ENCODE measurements at places on chromosomes 16 and 17.

DNA sequence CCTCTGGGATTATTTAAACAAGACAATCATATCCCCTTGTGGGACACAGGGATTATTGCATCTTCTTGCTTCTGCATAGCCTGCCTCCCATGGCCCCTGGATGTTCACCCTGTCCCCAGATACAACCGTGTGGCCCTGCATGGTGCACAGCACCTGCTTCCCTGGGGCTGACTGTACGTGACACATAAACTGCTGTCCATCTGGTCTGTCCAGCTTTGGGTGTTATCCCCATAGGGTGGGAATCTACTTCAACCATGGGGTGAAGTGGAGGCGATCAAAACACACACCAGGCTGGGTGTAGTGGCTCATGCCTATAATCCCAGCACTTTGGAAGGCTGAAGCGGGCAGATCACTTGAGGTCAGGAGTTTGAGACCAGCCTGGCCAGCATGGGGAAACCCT, 138.8 kb downstream of the XYLT1 start:
- no peak for DNase-seq

DNA sequence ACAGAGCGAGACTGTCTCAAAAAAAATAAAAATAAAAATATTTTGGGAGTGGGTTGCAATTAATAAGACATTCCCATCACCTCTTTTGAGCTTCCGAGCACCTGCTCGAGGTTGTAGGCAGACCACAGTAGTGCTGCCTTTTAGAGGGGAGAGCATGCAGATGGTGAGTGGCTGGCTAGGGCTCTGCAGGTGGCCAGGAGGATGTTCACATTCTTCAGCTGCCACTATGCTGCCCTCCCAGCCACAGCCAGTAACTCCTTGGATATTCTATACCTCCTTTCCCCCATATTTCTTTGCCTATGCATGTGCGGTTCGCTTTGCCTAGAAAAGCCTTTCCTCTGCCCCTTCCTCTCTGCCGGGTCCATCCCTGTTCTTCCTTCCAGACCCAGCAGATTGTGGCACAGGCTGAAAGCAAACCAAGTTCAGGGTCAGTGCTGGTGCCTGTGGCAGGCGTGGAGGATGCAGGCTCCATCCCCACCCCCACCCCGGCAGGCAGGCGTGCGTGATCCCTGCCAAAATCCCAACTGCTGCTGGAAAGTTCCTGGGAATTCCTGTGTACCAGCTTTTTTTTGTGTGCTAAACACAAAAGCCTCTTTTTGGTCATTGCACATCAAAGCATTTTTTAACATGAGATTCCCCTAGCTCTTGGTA, 33.8 kb upstream of the CMIP start:
- no peak for DNase-seq

- DNase-seq, result no peak
Observed at GRCh38 chr16:3074860-3075522, 9.6 kb downstream of the IL32 start.

DNA sequence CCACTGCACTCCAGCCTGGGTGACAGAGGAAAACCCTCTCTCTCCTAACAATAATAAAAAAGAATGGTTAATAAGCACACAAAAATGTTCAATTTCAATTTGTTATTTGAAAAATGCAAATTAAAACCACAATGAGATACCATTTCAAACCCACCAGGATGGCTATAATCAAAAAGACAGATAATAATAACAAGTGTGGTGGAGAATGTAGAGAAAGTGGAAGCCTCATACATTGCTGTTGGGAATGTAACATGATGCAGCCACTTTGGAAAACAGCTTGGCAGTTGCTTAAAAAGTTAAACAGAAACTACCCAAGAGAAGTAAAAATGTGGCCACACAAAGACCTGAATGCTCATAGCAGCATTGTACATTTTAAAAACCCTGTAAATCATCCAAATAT, 51.8 kb upstream of the MAP3K14 start:
- DNase-seq, result no peak

GRCh38 chr17:72916991-72917390, 175.5 kb downstream of the SLC39A11 start:
- no peak for DNase-seq

GRCh38 chr17:82862737-82863382, 23.0 kb upstream of the ZNF750 start:
- DNase-seq, result no peak

GRCh38 chr16:67144943-67145342, 5.9 kb downstream of the B3GNT9 start:
- no peak for DNase-seq

GRCh38 chr16:89443727-89444084, 46.7 kb downstream of the ANKRD11 start:
- DNase-seq, result no peak

GRCh38 chr17:82281502-82282238, 8.2 kb upstream of the CSNK1D start:
- DNase-seq, result no peak

GRCh38 chr16:67393111-67393787, at the start of gene TPPP3:
Gene TPPP3, minus strand, starts transcription at chr16:67393498. Its CDS starts 2,387 bp downstream, at chr16:67391111.
- peak; percentile 48 for DNase-seq

GRCh38 chr16:19851476-19851875, 33.2 kb downstream of the GPRC5B start:
- no peak for DNase-seq

DNA sequence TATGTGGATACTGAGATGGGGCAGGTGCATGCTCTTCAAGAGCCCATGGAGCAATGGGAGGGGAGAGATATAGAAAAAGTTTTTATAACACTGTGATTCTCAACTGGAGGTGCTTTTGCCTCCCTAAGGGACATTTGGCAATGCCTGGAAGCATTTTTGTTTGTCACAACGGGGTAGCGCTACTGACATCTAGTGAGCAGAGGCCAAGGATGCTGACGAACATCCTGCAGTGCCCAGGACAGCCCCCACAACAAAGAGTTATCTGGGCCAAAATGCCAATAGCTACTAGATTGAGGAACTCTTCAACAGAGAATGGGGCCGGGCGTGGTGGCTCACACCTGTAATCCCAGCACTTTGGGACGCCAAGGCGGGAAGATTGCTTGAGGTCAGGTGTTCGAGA, 67.2 kb upstream of the CLEC3A start:
- DNase-seq, result no peak

GRCh38 chr16:89458967-89459366, 31.4 kb downstream of the ANKRD11 start:
- DNase-seq, result no peak

Measured in NCI-H1048 (cell line).